NCI-H1105 (cell line): ENCODE measurements at places on chromosomes 4 and X.

- DNase-seq, result no peak
Observed at GRCh38 chrX:81414630-81415029, 212.7 kb downstream of the SH3BGRL start.

- DNase-seq, result no peak
Observed at GRCh38 chr4:44160776-44161367, 287.7 kb downstream of the KCTD8 start.

- no peak for DNase-seq
Observed at GRCh38 chrX:97895751-97896150, 1012.0 kb downstream of the RPA4 start.

- DNase-seq, result no peak
Observed at GRCh38 chr4:90582087-90582486, 454.9 kb downstream of the CCSER1 start.

- DNase-seq, result no peak
Observed at GRCh38 chrX:11103751-11104150, 7.4 kb upstream of the HCCS start.

DNA sequence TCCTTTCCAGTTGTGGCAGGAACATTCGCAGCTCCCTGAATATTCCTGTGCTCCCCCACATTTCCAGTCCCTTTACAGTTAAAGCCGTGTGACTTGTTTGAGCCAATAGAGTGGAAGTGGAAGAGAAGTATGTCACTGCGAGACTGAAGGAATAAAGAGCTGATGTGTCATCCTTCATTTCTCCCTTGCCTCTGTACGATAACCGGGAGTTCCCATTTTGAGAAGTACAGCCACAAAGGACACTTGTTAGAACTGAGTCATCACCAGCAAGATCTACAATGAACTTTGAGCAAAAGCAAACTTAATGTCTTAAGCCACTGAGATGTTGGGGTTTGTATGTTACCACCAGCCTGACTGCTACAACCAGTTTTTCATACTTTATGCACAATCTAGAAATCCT is 92.3 kb downstream of the SPRY1 start:
- DNase-seq, result no peak

DNA sequence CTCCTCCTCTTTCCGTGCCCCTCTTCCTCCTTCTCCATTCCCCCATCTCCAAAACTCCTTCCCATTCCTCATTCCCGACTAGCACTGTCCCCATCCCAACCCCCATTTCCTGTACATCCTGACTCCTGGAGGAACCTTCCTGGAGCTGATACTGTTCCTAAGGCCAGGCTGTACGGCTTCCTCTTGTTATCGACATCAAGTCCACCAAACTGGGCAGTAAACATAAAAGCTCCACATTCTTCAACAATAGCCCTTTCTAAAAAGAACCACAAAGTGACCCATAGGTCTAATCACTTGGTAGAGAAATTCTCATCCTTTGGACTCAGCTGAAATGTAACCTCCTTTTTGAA is 22.9 kb downstream of the AWAT2 start:
- no peak for DNase-seq
